ENCODE measurements at places on chromosomes 3 and 15. TPM values are rescaled to one million over a fixed set of nuclear protein-coding genes. Genes with fewer than 3 reads are reported as not detected.

Gene THAP10
- 5.4 TPM for total RNA-seq

- no peak overlapping the region for H3K27ac ChIP-seq
- no peak overlapping the region for H3K4me3 ChIP-seq
- H3K27me3 ChIP-seq = no peaks in the 10 kb centered on the region
- DNase-seq = no peak
- H3K36me3 ChIP-seq = no peaks in the 10 kb centered on the region
- H3K4me1 ChIP-seq = no peaks in the 10 kb centered on the region
Measured at GRCh38 chr3:75262661-75263060, 401.5 kb upstream of the FRG2C start.

- DNase-seq = no peak
- peaks cover 17% of the 10 kb centered on the region for H3K4me1 ChIP-seq
- H3K27me3 ChIP-seq = no peaks in the 10 kb centered on the region
- H3K4me3 ChIP-seq = no peak overlapping the region
- H3K27ac ChIP-seq = no peak overlapping the region
- no peaks in the 10 kb centered on the region for H3K36me3 ChIP-seq
Measured at GRCh38 chr3:129312671-129313414, 34.2 kb downstream of the HMCES start.

DNA sequence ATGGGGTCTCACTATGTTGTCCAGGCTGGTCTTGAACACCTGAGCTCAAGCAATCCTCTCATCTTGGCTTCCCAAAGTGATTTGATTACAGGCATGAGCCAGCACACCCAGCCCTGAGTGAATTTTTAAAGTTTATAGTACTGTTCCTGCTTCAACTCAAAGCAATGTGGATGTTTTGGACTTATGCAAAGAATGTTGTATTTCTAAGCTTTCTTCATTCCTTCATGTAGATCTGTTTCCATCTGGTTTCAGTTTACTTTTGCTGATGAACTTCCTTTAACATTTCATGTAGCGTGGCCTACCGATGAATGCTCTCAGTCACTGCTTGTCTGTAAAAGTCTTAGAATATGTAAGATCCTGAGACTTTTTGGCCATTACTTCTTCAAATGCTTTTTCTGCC is 23.2 kb downstream of the NRG4 start:
- H3K27ac ChIP-seq = no peak overlapping the region
- no peaks in the 10 kb centered on the region for H3K36me3 ChIP-seq
- no peak for DNase-seq
- H3K27me3 ChIP-seq = no peaks in the 10 kb centered on the region
- H3K4me3 ChIP-seq = no peak overlapping the region

DNA sequence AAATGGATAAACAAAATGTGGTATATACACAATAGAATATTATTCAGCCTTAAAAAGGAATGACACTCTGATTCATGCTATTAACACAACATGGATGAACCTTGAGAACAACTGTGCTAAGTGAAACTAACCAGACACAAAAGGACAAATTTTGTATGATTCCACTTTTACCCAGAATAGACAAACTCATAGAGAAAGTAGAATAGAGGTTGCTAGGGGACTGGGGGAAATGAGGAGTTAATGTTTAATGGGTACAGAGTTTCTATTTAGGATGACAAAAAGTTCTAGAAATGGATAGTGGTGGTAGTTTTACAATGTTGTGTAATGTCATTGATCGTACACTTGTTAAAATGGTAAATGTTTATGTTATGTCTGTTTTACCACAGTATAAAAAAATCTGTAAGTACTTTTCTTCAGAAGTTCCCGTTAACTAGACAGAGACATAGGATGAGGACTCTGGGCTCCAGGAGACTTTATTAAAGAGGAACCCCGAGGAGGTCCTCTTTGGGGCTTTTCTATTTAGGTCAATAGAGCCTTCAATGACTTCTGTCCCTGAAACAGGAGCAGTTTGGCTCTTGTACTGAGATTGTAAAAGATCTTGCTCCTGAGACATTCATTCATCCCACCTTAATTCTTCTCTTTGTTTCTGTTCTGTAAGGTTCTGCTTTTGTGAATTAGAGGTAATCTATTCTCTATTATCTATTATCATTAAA is 24.5 kb downstream of the ABHD6 start:
- H3K27ac ChIP-seq = no peak overlapping the region
- no peak overlapping the region for H3K4me3 ChIP-seq
- no peaks in the 10 kb centered on the region for H3K4me1 ChIP-seq
- H3K36me3 ChIP-seq = no peaks in the 10 kb centered on the region
- H3K27me3 ChIP-seq = no peaks in the 10 kb centered on the region

- H3K4me1 ChIP-seq = peaks cover 12% of the 10 kb centered on the region
- H3K27ac ChIP-seq = no peak overlapping the region
- no peak overlapping the region for H3K4me3 ChIP-seq
- H3K27me3 ChIP-seq = no peaks in the 10 kb centered on the region
- no peak for DNase-seq
Measured at GRCh38 chr15:77066971-77067690, 3.8 kb downstream of the TSPAN3 start.

DNA sequence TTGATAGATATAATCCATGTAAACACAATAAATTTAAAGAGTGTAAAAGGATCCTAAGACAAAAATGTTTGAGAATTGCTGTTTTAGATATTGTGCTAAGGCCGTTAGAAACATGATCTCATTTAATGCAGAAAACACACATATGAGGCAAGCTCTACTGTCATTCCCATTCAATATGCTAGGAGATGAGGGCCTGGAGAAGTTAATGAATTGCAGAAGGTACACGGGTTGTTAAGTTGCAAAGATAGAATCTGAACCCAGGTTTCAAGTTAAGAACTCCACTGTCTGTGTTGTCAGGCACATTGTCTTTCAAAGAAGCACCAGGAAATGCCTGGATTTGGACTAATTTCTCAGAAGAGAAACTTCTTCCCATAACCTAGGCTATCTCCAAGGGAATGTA is 65.1 kb upstream of the SAMMSON start:
- H3K27ac ChIP-seq = no peak overlapping the region
- no peaks in the 10 kb centered on the region for H3K36me3 ChIP-seq
- H3K27me3 ChIP-seq = no peaks in the 10 kb centered on the region
- no peaks in the 10 kb centered on the region for H3K4me1 ChIP-seq

DNA sequence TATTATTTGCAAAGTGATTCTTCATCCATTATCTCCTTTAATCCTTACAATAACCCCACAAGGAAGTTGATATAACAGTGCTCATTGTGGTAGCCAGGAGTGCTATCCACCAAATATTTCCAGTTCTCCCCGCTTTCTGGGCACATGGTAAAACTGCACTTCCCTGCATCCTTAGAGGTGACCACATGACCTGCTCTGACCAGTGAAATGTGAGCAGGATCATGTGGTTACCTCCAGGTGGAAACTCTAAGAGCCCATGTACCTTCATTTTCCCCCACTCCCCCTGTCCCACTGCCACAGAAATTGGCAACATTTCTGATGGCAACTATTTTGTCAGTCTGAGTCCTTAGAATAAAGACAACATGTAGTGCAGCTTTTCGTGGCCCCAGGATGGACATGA is 89.7 kb downstream of the MRPL46 start:
- no peaks in the 10 kb centered on the region for H3K27me3 ChIP-seq
- H3K27ac ChIP-seq = no peak overlapping the region

DNA sequence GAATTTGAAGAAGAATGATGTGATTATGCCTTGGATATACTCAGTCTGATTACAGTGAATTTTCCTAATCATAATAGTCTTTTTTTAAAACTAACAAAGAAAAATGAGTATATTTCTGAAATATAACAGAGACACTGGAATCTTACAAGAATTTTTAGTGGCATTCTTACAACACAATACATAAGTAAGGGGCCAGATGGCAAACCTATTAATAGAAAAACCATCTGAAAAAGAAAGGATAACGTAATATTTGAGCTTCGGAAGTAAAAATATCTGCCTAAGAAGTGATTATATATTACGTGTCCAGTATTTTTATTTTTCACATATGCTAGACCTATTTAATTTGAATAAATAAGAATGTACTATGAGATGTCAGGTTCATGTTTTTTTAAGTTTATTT is 452.8 kb downstream of the NAALADL2 start:
- no peak for DNase-seq
- H3K27ac ChIP-seq = no peak overlapping the region
- no peak overlapping the region for H3K4me3 ChIP-seq
- H3K27me3 ChIP-seq = no peaks in the 10 kb centered on the region

GRCh38 chr3:185701611-185702261 is 115.6 kb downstream of the SENP2 start:
- DNase-seq = no peak
- H3K27ac ChIP-seq = peak overlapping the region; percentile 28
- no peaks in the 10 kb centered on the region for H3K27me3 ChIP-seq
- H3K36me3 ChIP-seq = no peaks in the 10 kb centered on the region
- H3K4me3 ChIP-seq = no peak overlapping the region
- peaks cover 23% of the 10 kb centered on the region for H3K4me1 ChIP-seq

DNA sequence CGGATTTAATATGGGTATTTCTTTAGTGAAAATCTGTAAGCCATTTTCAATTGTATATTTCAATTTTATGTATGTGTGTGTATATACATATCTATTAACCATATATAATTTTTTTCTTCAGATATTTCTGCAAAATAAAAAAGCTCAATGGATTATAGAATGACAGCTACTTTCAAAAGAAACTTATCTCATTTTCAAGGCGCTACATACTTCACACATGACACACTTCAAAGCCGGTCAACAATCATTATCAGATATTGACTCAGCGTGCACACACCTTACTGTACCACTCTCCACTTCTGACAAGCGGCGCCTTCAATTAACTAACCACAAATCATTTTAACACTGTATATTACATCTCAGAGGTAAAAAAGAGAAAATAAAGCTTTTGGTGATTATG is 39.6 kb downstream of the ATP13A3 start:
- peaks cover 56% of the 10 kb centered on the region for H3K36me3 ChIP-seq
- H3K4me3 ChIP-seq = no peak overlapping the region
- no peaks in the 10 kb centered on the region for H3K27me3 ChIP-seq
- no peak for DNase-seq
- no peak overlapping the region for H3K27ac ChIP-seq

DNA sequence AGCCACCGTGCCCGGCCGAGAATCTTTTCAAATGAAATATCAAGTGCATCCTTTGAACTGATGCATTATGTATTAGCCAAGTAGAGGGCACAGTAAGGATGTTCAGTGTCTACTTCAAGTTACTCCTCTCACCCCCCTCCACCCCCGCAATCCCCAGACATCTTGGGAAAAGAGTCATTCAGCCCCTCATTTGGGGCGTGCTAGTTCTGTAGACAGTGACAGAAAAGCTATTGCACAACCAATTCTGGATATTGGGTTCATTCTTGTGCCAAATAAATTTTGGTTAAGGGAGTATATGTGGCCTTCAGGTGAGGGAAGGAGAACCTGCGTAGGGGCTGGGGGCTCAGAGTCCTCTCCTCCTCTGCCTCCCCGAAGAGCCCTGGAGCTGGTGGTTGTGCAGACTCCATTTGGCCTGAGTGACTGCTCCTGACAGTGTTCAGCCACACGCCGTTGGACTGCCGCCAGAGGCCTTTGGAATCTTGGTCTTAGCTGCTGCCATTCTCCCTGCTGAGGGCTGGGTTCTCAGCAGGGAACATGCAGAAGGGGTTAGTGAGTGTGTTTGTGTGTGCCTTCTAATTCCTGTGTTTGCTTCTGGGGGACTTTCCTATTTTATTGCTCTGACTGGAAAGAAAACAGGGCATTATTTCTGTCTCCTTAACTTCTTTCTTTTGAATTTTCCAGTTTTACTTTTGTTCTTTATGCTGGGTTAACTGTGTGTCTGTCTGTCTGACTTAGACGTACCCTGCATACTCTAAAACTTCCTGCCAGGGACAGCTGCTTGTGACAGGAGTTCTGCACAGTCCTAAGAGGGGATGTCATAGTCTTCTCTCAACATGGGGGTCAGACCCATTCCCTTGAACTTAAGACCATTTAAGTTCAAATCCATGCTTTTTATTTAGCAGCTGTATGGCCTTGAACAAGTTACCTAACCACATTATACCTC is 21.0 kb downstream of the RARB start:
- no peaks in the 10 kb centered on the region for H3K27me3 ChIP-seq
- no peaks in the 10 kb centered on the region for H3K36me3 ChIP-seq
- peaks cover 10% of the 10 kb centered on the region for H3K4me1 ChIP-seq
- H3K4me3 ChIP-seq = no peak overlapping the region

GRCh38 chr3:58358092-58358491 is 25.4 kb downstream of the PXK start:
- H3K36me3 ChIP-seq = no peaks in the 10 kb centered on the region
- no peak for DNase-seq
- H3K27ac ChIP-seq = no peak overlapping the region
- no peaks in the 10 kb centered on the region for H3K27me3 ChIP-seq

DNA sequence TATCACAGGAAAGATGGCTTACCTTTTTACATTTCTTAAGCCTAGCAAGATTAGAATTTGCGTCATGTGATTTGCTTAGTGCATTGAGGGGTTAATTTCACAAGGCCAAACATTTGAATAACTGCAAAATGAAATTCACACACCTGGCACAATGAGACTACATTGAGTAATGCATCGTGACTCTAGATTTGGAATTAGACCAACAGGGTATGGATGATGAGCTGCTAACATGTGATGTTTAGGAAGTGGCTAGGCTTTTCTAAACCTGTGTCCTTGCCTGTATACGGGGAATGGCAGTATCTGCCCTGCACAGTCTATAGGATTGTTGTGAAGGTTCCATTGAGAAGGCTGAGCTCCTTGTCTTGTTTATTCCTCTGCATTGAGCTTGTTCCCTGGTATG is 160.1 kb downstream of the MFSD1 start:
- no peak for DNase-seq
- no peak overlapping the region for H3K4me3 ChIP-seq
- no peak overlapping the region for H3K27ac ChIP-seq
- no peaks in the 10 kb centered on the region for H3K27me3 ChIP-seq

GRCh38 chr15:97479957-97480356 is 480.5 kb upstream of the ARRDC4 start:
- H3K27me3 ChIP-seq = no peaks in the 10 kb centered on the region
- no peak for DNase-seq
- H3K4me1 ChIP-seq = no peaks in the 10 kb centered on the region

GRCh38 chr3:16300307-16300706 is 35.3 kb downstream of the OXNAD1 start:
- no peak overlapping the region for H3K4me3 ChIP-seq
- H3K27ac ChIP-seq = no peak overlapping the region
- DNase-seq = no peak
- no peaks in the 10 kb centered on the region for H3K27me3 ChIP-seq
